ENCODE measurements at places on chromosomes 16 and 17.

DNA sequence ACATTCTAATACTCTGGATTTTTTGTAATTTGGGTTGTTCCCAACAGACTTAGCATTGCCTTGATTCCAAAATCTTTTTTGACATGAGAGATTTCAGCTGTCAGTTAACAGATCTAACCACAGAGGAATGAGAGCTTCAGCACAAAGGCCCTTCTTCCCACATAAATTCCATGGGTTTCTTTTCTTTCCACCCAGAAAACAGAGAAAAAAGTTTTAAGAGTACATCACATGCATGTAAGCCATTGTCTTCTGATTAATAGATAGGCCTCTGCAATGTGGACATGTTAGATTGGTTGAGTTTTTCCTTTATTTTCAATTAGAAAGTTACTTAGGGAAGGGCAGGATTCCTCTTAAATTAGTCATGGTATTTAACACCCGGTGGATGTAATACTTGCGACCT, 939 bp downstream of the MYH8 start:
- no peak for DNase-seq
- H3K36me3 ChIP-seq = no peaks in the 10 kb centered on the region
- no peaks in the 10 kb centered on the region for H3K27me3 ChIP-seq
- no peak overlapping the region for H3K27ac ChIP-seq
- H3K4me1 ChIP-seq = no peaks in the 10 kb centered on the region
- no peak overlapping the region for H3K4me3 ChIP-seq

DNA sequence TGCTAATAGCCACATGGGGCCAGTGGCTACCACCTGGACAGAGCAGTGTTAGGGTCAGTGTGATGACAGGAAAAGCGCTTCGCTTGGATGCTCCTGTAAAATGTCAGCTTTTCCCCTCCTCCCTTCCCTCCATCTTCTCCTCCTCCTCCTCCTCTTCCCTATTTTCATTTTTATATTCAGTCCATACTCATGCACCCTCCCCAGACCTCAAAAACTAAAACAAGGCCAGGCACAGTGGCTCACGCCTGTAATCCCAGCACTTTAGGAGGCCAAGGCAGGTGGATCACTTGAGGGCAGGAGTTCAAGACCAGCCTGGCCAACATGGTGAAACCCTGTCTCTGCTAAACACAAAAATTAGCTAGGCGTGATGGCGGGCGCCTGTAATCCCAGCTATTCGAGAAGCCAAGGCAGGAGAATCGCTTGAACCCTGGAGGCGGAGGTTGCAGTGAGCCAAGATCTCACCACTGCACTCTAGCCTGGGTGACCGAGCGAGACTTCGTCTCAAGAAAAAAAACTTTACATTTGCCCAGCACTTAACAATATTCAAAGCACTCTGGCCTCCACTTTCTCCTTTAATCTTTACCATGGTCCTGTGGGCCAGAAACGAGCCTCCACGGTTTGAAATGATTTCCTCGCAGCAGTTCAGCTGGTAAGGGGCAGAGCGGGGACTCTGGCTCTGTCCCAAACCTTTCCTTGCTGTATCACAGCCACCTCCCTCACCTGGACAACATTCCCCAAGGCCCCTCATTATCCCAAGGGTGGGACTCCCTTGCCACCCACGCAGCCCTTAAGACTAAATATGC, 21.8 kb downstream of the ANKRD40 start:
- no peak overlapping the region for H3K4me3 ChIP-seq
- DNase-seq = no peak
- H3K4me1 ChIP-seq = peaks cover 21% of the 10 kb centered on the region
- H3K27ac ChIP-seq = no peak overlapping the region
- H3K36me3 ChIP-seq = peaks cover 4% of the 10 kb centered on the region

DNA sequence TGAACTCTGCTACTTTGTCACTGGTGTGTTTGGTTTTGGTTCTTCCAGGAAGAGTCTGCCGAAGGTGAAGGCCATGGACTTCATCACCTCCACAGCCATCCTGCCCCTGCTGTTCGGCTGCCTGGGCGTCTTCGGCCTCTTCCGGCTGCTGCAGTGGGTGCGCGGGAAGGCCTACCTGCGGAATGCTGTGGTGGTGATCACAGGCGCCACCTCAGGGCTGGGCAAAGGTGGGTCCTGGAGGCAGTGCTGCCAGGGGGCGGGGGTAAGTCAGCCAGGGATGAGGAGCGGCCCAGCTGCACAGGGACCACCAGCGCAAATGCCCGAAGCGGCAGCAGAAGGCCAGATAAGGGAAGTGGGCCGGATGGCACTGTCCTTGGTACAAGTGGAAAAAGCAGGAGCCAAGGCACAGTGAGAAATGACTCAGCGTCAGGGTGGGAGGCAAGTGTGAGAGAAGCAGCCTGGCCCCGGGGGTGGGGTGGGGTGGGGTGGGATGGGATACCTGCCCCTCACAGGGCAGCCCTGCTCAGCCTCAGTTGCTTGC, 41.9 kb downstream of the TMEM11 start:
- no peak for DNase-seq
- H3K27ac ChIP-seq = no peak overlapping the region
- H3K36me3 ChIP-seq = peaks cover 21% of the 10 kb centered on the region
- no peaks in the 10 kb centered on the region for H3K27me3 ChIP-seq
- H3K4me1 ChIP-seq = no peaks in the 10 kb centered on the region

DNA sequence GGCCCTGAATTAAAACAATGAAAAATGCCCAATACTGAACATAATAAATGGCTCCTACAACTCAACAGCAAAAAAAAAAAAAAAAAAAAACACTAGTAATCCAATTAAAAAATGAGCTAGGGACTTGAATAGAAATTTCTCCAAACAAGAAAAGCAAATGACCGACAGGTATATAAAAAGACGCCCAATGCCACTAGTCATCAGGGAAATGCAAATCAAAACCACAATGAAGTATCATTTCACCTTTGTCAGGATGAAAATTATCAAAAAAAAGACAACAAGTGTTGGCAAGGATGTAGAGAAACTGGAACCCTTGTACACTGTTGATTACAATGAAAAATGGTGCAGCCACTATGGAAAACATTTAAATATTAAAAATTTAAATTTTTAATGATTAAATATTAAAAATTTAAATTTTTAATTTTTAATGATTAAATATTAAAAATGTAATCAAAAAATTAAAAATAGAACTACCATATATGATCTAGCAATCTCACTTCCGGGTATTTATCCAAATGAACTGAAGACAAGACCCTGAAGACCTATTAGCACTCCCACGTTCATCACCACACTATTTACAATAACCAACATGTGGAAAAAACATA, 28.1 kb downstream of the BBS2 start:
- no peaks in the 10 kb centered on the region for H3K27me3 ChIP-seq
- H3K4me3 ChIP-seq = no peak overlapping the region
- H3K4me1 ChIP-seq = no peaks in the 10 kb centered on the region
- H3K36me3 ChIP-seq = no peaks in the 10 kb centered on the region
- DNase-seq = no peak

DNA sequence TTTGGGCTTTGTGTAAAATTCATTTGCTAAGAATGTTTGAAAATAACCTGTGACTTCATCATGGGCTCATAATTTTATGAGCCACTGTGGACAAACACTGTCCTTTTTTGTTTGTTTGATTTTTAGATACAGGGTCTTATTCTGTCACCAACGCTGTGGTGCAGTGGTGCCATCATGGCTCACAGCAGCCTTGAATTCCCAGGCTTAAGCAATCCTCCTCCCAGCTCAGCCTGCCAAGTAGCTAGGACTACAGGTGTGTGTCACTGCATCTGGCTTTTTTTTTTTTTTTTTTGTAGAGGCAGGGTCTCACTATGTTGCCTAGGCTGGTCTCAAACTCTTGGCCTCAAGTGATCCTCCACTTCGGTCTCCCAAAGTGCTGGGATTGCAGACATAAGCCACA, 8.3 kb downstream of the TEX2 start:
- DNase-seq = no peak
- peaks cover 3% of the 10 kb centered on the region for H3K36me3 ChIP-seq
- no peak overlapping the region for H3K27ac ChIP-seq
- H3K4me3 ChIP-seq = no peak overlapping the region

GRCh38 chr17:61966191-61966590, 38.4 kb upstream of the INTS2 start:
- peaks cover 18% of the 10 kb centered on the region for H3K36me3 ChIP-seq
- no peaks in the 10 kb centered on the region for H3K27me3 ChIP-seq
- no peak for DNase-seq

DNA sequence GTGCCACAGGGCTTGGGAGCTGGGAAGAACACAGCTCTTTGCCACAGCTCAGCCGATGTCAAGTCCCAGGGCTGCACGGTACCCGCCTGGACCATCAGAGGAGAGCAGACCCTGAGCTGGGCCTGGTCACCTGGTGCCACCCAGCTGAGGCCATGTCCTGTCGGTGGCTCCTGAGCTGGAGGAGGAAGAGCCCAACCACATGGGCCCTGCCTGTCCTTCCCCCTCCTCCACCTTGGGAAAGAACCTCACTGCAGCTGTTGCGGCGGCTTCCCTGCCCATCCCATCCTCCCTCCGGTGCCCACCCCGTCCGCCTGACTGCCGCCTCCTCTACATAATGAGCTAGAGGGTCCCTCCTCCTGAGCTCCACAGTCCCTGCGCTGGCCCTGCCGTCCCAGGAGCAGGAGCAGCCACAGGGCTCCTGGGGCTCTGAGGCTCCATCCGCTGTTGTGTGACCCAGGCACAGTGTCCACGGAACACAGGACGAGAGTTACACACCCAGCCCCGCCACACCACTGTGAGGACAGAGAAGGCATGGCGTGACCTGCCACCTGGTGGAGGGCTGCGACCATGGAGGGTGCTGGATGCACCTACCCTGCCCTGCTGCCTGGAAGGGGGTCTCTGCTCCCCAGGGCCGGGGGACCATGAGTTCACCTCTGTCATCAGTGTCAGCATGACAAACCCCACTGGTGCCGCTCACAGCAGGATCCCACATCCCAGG, 21.4 kb upstream of the CHMP6 start:
- no peaks in the 10 kb centered on the region for H3K36me3 ChIP-seq
- no peaks in the 10 kb centered on the region for H3K4me1 ChIP-seq
- H3K27me3 ChIP-seq = peaks cover 27% of the 10 kb centered on the region
- no peak for DNase-seq
- no peak overlapping the region for H3K27ac ChIP-seq
- H3K4me3 ChIP-seq = no peak overlapping the region

- H3K4me1 ChIP-seq = peaks cover 25% of the 10 kb centered on the region
- DNase-seq = no peak
- H3K36me3 ChIP-seq = no peaks in the 10 kb centered on the region
- no peak overlapping the region for H3K27ac ChIP-seq
These were observed 3.8 kb upstream of the C1QL1 start for GRCh38 chr17:44971776-44972483.

DNA sequence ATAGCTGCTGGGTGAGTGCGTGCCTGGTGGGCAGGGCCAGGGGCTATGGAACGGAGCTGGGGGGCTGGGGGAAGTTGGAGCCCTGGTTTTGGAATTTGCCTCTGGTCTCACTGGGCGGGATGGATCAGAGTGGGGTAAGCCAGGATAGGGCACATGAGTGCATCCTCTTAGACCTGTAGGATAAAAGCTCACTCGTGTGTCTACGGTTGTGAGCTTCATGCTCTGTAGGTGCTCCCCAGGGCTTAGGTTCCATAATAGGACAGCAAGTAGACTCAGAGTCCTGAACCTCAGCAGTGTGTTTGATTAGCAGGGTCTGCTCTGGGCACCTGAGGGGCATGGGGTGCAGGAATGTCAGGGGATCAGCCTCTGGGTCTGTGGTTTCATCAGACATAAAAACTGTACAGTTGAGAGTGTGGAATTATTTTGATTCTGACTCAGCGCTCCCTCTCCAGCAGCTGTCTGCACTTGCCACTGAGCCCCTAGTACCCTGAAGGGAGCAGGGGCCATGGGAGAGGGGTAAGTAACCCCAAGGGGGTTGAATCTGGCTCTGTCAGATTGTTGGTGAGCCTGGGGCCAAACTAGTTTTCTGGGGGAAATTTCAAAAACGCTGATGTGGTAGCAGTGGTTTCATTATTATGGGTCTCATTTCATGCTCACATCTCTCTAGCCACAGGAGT, 84.2 kb upstream of the LGALS9 start:
- no peak overlapping the region for H3K27ac ChIP-seq
- H3K27me3 ChIP-seq = no peaks in the 10 kb centered on the region
- no peak for DNase-seq
- H3K4me3 ChIP-seq = no peak overlapping the region
- H3K4me1 ChIP-seq = peaks cover 9% of the 10 kb centered on the region

- H3K4me3 ChIP-seq = no peak overlapping the region
- no peaks in the 10 kb centered on the region for H3K4me1 ChIP-seq
- H3K27ac ChIP-seq = no peak overlapping the region
- no peak for DNase-seq
These were observed 21.2 kb upstream of the LGALS9 start for GRCh38 chr17:27609611-27610303.

DNA sequence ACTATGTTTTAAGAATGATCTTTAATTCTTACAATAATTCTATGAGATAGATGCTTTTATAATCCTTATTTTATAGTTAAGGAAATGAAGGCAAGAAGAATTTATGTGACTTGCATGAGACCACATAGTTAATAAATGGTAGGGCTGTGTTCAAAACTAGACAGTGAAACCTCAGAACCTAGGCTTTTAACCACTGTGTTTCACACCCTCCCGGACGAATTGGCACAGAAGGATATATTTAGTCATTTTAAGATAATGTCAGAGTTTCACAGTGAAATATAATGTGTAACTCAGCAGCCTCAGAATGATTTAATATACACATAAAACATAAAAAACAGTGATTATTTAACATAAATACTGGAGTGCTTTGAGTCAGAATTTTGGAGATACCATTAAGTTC, 57.0 kb downstream of the NSRP1 start:
- no peak overlapping the region for H3K27ac ChIP-seq
- peaks cover 11% of the 10 kb centered on the region for H3K4me1 ChIP-seq
- H3K36me3 ChIP-seq = peaks cover 5% of the 10 kb centered on the region
- no peaks in the 10 kb centered on the region for H3K27me3 ChIP-seq
- H3K4me3 ChIP-seq = no peak overlapping the region

GRCh38 chr17:66747578-66748275, 87.2 kb upstream of the CACNG5 start:
- no peaks in the 10 kb centered on the region for H3K36me3 ChIP-seq
- H3K27ac ChIP-seq = no peak overlapping the region
- no peaks in the 10 kb centered on the region for H3K4me1 ChIP-seq
- DNase-seq = no peak

GRCh38 chr16:8376430-8376829, 213.9 kb downstream of the TMEM114 start:
- H3K27ac ChIP-seq = no peak overlapping the region
- H3K27me3 ChIP-seq = no peaks in the 10 kb centered on the region
- H3K4me3 ChIP-seq = no peak overlapping the region

GRCh38 chr17:36592316-36592715, 637 bp downstream of the DHRS11 start:
- H3K4me3 ChIP-seq = peak overlapping the region; percentile 68
- peaks cover 10% of the 10 kb centered on the region for H3K4me1 ChIP-seq
- no peak overlapping the region for H3K27ac ChIP-seq
- no peaks in the 10 kb centered on the region for H3K27me3 ChIP-seq
- H3K36me3 ChIP-seq = peaks cover 21% of the 10 kb centered on the region

DNA sequence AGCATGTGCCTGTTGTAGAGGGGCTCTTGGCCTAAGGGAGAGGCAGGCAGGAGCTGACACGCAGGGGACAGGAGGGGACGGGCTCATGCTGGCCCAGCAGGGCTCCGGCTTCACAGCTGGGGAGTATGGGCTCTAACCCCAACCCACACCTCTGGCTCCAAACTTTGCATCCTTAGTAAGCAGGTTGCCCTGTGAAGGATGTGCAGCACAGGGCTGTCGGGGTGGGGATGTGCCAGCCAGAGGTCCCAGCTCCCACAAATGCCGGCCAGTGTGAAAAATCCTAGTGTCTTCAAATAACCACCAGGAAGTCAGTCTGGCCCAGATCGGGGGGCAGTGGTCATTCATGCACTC, 14.0 kb upstream of the FAM83G start:
- no peak overlapping the region for H3K4me3 ChIP-seq
- H3K36me3 ChIP-seq = no peaks in the 10 kb centered on the region
- DNase-seq = no peak
- H3K27ac ChIP-seq = no peak overlapping the region

All from keratinocyte (primary cell).